ENCODE measurements at places on chromosomes 7 and 10.

- H3K27me3 ChIP-seq = no peaks in the 10 kb centered on the region
- H3K4me3 ChIP-seq = no peak overlapping the region
- H3K4me1 ChIP-seq = no peaks in the 10 kb centered on the region
- H3K27ac ChIP-seq = no peak overlapping the region
Measured at GRCh38 chr7:14761510-14762296, 140.8 kb downstream of the DGKB start.

- DNase-seq = no peak
- peaks cover 20% of the 10 kb centered on the region for H3K27me3 ChIP-seq
- H3K4me3 ChIP-seq = no peak overlapping the region
- no peak overlapping the region for H3K27ac ChIP-seq
- peaks cover 6% of the 10 kb centered on the region for H3K4me1 ChIP-seq
- peaks cover 10% of the 10 kb centered on the region for H3K36me3 ChIP-seq
Measured at GRCh38 chr7:138873220-138873892, 75.4 kb upstream of the ATP6V0A4 start.

- H3K27ac ChIP-seq = peak overlapping the region; percentile 78
- peaks cover 5% of the 10 kb centered on the region for H3K36me3 ChIP-seq
- no peaks in the 10 kb centered on the region for H3K4me1 ChIP-seq
Measured at GRCh38 chr10:69459101-69459790, 8.0 kb downstream of the TSPAN15 start.

DNA sequence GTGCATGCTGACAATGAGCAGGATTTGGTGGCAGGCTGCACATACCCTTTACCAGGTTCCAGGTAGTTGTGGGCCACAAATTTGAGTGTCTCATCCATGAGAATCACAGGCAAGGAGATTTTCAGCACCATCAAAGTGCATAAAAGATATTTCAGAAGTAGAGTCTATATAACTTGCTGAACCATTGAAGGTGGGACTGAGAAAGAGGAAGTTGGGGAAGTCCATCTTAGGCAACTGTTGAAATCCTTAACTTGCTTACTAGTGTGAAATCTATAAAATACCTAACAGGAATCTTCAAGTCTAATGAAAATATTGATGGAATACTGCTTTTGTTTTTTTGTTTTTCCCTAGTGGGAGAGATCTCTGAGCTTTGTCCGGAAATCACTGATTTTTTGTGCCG lies 325.1 kb upstream of the PLXDC2 start:
- H3K4me3 ChIP-seq = no peak overlapping the region
- no peaks in the 10 kb centered on the region for H3K27me3 ChIP-seq
- no peak for DNase-seq

GRCh38 chr10:108629834-108630233 lies 1293.5 kb downstream of the XPNPEP1 start:
- DNase-seq = no peak
- no peaks in the 10 kb centered on the region for H3K4me1 ChIP-seq
- no peaks in the 10 kb centered on the region for H3K27me3 ChIP-seq
- H3K36me3 ChIP-seq = no peaks in the 10 kb centered on the region
- H3K4me3 ChIP-seq = no peak overlapping the region

DNA sequence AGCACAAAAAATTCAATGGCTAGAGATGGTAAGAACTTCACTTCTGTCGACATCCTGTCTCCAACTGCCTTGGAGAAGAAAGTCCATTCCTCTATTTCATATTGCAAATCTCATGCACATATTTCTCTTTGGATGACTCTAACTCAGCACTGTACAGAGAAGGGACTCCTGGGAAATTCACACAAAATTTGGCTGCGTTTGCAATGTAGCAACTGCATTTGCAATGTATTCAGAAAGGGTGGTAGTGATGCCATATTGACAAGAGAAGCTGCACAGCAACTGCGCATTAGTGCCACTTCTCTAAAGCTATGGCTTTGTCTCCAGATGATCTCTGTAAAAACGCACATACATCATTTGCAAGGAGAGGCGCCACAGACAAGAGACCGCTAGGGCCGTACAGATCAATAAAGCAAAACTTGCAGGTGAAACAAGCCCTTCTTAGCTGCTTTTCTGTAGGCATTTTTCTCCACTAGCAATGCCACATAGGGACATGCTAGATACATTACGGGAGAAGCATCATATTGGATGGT lies 389.5 kb downstream of the TCERG1L start:
- no peaks in the 10 kb centered on the region for H3K4me1 ChIP-seq
- H3K36me3 ChIP-seq = no peaks in the 10 kb centered on the region
- H3K27me3 ChIP-seq = no peaks in the 10 kb centered on the region
- H3K4me3 ChIP-seq = no peak overlapping the region

GRCh38 chr7:107661865-107662379 lies 1.3 kb downstream of the SLC26A4 start:
- no peak overlapping the region for H3K27ac ChIP-seq
- peaks cover 38% of the 10 kb centered on the region for H3K27me3 ChIP-seq
- H3K36me3 ChIP-seq = no peaks in the 10 kb centered on the region
- no peak for DNase-seq
- peak overlapping the region; percentile 60 for H3K4me3 ChIP-seq
- H3K4me1 ChIP-seq = no peaks in the 10 kb centered on the region

DNA sequence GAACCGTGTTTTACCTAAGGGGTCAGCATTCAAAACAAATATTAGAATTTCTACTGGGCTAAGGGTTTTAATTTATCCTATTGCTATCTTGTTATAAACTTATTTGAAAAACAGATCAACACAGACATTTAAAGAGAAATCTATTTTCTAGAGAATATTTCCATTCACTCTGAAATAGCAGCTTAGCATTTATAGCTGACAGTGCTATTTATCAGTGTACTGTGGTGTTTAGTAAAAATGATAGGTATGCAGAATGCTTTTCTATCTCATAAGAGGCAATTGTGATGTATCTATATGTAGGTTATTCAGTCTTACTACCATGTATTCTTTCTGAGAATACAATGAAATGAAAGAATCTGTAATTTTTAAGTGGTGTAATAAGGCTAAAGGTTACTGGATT lies 1077.4 kb downstream of the REEP3 start:
- no peaks in the 10 kb centered on the region for H3K4me1 ChIP-seq
- no peak for DNase-seq
- H3K4me3 ChIP-seq = no peak overlapping the region
- no peak overlapping the region for H3K27ac ChIP-seq
- no peaks in the 10 kb centered on the region for H3K36me3 ChIP-seq

- peak overlapping the region; percentile 21 for H3K4me3 ChIP-seq
- peaks cover 35% of the 10 kb centered on the region for H3K4me1 ChIP-seq
- peak overlapping the region; percentile 47 for H3K27ac ChIP-seq
- H3K27me3 ChIP-seq = no peaks in the 10 kb centered on the region
Measured at GRCh38 chr7:135834266-135834665, 85.7 kb upstream of the FAM180A start.

DNA sequence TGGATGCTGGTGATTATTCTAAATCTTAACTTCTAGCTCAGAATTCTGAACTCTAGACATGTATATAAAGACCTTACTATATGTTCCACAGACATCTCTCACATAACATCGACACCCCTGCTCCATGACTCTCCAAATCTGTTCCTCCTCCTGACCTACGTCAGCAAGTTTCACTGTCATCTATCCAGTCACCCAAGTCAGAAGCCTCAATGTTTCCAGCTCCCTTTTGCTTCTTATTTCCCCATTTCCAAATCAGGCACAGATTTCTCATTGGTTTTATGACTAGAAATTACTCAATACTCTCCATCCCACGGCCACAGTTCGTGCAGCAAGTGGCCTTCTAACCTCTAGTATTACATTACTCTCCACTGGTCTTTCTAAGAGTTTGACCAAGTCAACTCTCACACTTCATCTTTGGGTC lies 28.5 kb downstream of the EPC1 start:
- peaks cover 51% of the 10 kb centered on the region for H3K4me1 ChIP-seq
- H3K27me3 ChIP-seq = no peaks in the 10 kb centered on the region
- peaks cover 23% of the 10 kb centered on the region for H3K36me3 ChIP-seq

DNA sequence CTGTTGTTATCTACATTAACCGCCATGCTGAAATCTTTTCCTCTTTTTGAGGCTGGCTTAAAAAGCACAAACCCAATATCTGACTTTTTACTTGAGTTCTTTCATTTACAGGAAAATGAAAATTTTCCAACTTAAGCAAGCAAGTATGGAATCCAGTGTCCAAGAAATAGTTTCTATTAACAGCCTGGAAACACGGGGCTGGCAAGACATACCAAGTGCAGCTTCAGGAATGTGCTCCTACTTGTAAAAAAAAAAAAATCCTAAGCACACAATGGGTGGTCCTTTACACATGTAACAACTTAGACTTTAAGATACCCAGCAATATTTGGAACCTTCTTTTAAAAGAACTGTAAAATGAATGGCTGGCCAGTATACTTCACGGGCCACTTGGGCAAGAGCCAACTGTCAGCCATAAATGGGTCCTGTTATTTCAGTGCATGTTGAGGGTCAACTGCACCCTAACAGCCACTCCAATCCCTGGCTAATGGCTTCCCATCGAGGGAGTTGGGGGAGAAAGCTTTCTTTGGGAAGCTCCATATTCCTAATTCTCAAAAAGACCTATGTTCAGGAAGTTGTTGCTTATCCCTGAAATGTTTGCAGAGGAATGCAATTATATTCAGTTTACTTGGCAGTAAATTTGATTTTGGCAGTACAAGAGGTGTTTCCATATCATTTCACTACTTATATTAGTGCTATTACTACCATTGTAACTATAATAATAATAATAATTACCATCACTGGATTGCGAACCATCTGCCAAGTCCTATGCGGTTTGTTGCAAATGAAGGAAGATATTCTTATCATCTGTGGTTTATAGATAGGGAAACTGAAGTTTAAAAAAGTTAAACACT lies 236.4 kb upstream of the TMEM72 start:
- H3K36me3 ChIP-seq = no peaks in the 10 kb centered on the region
- H3K4me1 ChIP-seq = no peaks in the 10 kb centered on the region
- no peaks in the 10 kb centered on the region for H3K27me3 ChIP-seq
- no peak for DNase-seq
- H3K4me3 ChIP-seq = no peak overlapping the region

DNA sequence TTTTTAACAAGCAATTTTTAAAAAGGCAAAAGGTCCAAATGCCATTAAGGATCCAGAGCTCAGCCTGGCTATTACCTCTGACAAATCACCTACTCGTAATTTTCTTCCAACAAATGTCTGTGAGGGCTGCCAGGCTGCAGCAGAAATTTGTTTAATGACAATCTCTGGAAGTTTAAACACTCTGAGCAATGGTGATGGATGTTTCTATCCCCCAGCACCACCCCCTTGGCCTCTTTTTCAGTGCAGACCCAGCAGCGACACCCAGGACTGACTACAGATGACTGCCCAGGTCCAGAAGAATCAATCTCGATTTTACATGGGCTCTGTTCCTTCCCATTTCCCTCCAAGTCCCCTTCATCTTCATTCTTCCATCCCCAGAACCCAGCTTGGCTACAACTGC lies 201.4 kb upstream of the AOAH start:
- no peak for DNase-seq
- peaks cover 3% of the 10 kb centered on the region for H3K36me3 ChIP-seq
- H3K4me1 ChIP-seq = peaks cover 8% of the 10 kb centered on the region
- no peaks in the 10 kb centered on the region for H3K27me3 ChIP-seq
- peak overlapping the region; percentile 48 for H3K27ac ChIP-seq

DNA sequence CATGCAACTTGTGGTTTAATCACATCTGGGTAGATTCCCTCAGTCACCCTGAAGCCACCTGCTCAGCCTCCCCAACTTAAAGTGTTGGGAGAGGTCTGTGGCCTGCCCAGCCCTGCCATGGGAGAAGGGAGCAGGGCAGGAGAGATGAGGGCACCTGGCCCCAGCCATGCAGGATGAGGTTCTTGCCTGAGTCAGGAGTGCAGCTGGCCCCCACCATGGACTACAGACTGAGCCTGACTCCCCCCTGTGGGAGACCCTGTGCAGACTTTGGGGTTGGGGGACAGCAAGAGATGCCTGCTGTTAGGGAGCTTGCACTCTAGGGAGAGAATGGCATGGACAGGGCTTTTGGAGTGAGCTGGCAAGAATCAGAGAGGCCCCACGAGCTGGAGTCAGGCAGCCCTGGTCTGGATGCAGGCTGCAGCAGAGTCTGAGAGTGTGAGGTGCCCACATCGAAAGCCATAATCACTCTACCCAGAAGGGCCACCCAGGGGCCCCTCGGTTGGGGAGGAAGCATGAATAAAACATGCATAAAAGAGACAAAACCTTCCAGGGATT lies 34.7 kb upstream of the DPYSL4 start:
- H3K36me3 ChIP-seq = peaks cover 5% of the 10 kb centered on the region
- no peak overlapping the region for H3K4me3 ChIP-seq

DNA sequence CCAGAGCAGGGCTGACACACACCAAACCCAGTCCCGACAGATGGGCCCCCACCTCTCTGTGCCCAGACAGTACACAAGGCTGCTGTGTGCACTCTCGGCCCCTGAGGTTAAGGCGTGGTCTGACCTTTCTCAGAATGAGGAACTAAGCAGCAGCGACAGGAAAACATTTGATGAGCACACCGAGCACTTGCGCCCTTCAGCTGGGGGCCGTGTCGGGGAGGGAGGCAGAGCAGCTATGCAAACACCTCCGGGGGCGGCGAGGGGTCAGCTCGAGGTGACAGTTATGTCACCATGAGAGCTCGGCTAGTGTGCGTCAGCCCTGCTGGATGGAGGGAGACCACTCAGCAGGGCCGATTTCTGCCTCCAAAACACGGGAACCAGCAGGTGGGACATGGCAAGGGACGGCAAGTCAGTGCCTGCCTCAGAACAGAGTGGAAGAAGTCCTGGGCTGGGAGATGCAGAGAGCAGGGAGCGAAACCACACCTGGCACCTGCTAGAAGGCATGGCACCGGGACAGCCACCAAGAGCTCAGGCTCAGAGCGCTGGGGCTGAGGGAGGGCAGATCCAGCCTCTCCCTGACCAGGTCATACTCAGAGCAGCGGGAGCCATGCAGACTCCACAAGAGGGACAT lies 57.4 kb downstream of the CHST15 start:
- peaks cover 19% of the 10 kb centered on the region for H3K27me3 ChIP-seq
- peak; percentile 2 for DNase-seq
- no peaks in the 10 kb centered on the region for H3K36me3 ChIP-seq
- no peak overlapping the region for H3K27ac ChIP-seq

DNA sequence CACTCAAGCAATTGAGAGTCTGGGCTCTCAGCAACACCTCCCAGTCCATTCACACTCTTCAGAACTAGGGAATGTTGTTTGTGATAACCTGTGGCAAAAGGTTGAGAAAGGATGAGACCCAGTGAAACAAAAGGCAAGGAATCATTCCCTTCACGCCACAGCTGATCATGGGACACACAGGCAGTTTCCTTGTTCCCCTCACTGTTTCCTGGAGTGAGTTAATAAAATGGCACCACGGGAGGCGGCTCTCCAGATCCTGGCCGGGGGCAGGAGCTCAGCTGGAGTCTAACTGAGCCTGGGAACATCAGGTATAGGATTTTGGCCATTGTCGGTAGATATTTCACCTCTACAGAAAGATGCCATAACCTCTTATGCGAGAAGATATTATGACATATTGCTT lies 107.3 kb upstream of the FAM171A1 start:
- H3K27ac ChIP-seq = no peak overlapping the region
- H3K27me3 ChIP-seq = peaks cover 27% of the 10 kb centered on the region
- H3K4me3 ChIP-seq = no peak overlapping the region
- H3K4me1 ChIP-seq = no peaks in the 10 kb centered on the region
- H3K36me3 ChIP-seq = no peaks in the 10 kb centered on the region

GRCh38 chr7:127876393-127876792 lies 154.8 kb downstream of the LRRC4 start:
- no peak overlapping the region for H3K4me3 ChIP-seq
- H3K36me3 ChIP-seq = peaks cover 3% of the 10 kb centered on the region

- H3K36me3 ChIP-seq = no peaks in the 10 kb centered on the region
- no peak for DNase-seq
- H3K4me3 ChIP-seq = no peak overlapping the region
- no peak overlapping the region for H3K27ac ChIP-seq
- no peaks in the 10 kb centered on the region for H3K27me3 ChIP-seq
Measured at GRCh38 chr10:98994030-98994429, 241.6 kb downstream of the HPSE2 start.

GRCh38 chr7:36638140-36638539 lies 86.2 kb downstream of the AOAH start:
- H3K27ac ChIP-seq = peak overlapping the region; percentile 91
- H3K4me1 ChIP-seq = peaks cover 44% of the 10 kb centered on the region
- DNase-seq = no peak
- H3K36me3 ChIP-seq = peaks cover 30% of the 10 kb centered on the region

All from effector memory CD8-positive, alpha-beta T cell (primary cell).